ENCODE measurements at places on chromosomes 4 and X.

GRCh38 chr4:6443035-6444023 lies 29.1 kb downstream of the PPP2R2C start:
- DNase-seq, result no peak

DNA sequence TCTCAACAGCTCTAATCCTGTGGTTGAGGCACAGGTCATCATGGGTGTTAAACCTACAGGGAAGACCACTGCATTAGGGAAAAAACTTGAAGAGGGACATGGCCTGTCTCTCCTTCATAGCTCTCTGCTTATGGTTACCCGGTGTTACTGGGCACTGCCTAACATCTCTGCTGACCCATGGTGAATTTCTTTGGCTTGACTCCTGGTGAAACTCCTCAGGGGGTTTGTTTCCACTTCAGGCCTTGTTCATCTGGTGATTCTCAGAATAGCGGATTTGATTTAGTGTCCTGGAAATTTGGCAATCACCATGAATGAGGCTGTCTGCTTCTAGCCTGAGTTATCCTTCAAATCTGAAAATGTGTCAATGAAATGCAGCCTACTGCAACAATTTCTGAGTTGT lies 114.4 kb downstream of the ZNF518B start:
- DNase-seq, result no peak

GRCh38 chrX:108537005-108537404 lies 97.4 kb downstream of the COL4A5 start:
- DNase-seq, result no peak

DNA sequence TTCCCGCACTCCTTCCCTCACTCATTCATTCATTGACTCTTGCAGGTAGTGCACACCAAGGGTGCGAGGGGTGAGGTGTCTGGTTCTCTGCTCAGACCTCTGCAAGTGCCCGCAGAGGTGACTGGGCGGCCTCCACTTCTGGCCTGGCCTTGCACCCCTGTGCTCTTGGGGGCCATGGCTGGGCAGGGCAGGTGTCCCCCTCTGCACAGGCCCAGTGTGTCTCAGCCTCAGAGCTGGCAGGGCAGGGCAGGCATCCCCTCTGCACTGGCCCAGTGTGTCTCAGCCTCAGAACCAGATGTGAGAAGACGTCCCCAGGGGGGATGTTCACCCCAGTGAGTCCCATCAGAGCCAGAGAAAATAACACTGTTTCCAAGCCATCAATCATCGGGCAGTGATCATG lies 16.8 kb downstream of the CPZ start:
- DNase-seq, result no peak

- no peak for DNase-seq
Observed at GRCh38 chr4:56209767-56210166, 177.5 kb downstream of the AASDH start.

GRCh38 chrX:127085939-127086338 lies 266.4 kb downstream of the PRR32 start:
- DNase-seq, result no peak

GRCh38 chr4:87527431-87528220 lies 1.6 kb downstream of the SPARCL1 start:
- no peak for DNase-seq

- no peak for DNase-seq
Observed at GRCh38 chrX:72080800-72081199, 50.9 kb downstream of the RTL5 start.
